Activated T-helper 1 cell treated with anti-CD3 and anti-CD28 coated beads, Interleukin-2, amount 50 U/mL, for 16 hours (primary cell): ENCODE measurements at places on chromosomes 5 and 9.

- no peak for DNase-seq
Observed at GRCh38 chr5:58184910-58185309, 275.0 kb downstream of the PLK2 start.

- no peak for DNase-seq
Observed at GRCh38 chr5:123937230-123937629, 425.3 kb downstream of the CSNK1G3 start.

DNA sequence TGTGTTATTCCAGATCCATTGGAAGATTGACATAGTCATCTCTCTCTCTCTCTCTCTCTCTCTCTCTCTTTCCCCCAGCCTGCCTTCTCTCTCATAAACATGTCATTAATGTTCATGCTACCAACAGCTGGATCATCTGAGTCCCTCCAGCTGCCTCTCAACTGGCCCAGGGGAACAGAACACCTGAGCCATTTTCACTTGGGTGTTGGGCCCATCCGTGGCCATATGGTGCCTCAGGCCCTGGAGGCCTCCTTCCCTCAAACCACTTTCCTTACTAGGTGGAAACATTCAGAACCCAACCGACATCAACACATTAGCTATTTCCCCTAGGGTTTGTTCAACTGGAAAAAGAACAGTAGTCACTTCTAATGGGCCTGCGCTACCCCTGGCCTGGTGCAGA is 196.2 kb downstream of the FRMD3 start:
- no peak for DNase-seq

DNA sequence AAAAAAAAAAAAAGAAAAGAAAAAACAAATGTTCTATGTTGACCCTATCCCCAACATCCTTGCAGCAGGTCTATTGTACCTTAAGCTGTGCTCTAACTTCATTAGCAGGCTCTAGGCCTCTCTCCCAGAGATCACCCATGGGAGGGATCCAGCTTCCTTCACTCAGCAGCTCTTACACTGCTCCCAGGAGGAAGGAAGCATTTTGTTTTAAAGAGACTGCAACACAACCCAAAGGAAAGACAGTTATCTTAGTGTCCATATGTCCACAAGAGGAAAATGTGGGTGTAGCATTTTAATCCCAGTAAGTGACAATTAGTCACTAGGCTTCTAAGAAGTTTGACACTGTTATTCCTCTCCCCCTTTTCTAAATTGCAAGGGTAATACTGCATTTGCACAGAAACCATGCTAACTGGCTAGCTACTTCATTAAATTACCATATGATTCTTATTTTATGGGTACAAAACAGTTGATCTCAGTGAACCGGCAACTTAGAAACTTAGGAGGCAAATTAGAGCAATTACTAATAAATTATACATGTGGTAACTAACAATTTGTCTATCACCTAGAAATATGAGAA is 58.8 kb downstream of the MARCHF3 start:
- DNase-seq: no peak
